Thoracic aorta (tissue), 2 donors: ENCODE measurements at places on chromosomes 12 and 14.

DNA sequence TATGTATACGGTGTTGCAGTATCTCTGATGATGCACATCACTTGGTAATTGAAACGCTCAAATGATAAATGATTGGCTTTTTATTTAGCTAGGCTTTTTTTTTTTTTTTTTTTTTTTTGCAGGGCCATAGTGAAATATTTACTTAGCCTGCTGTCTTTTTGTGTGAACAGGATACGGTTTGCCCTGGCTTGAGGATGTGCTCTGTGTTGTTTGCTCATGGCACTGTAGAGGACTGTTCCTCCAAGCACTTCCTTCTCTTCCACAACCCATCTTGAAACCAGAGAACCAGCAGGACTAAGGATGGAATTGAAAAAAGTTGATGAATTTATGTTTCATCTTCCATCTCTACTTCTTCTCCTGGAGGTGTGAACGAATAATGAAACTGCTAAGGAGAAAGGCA, 15.5 kb upstream of the SSPN start:
- no peak for DNase-seq

DNA sequence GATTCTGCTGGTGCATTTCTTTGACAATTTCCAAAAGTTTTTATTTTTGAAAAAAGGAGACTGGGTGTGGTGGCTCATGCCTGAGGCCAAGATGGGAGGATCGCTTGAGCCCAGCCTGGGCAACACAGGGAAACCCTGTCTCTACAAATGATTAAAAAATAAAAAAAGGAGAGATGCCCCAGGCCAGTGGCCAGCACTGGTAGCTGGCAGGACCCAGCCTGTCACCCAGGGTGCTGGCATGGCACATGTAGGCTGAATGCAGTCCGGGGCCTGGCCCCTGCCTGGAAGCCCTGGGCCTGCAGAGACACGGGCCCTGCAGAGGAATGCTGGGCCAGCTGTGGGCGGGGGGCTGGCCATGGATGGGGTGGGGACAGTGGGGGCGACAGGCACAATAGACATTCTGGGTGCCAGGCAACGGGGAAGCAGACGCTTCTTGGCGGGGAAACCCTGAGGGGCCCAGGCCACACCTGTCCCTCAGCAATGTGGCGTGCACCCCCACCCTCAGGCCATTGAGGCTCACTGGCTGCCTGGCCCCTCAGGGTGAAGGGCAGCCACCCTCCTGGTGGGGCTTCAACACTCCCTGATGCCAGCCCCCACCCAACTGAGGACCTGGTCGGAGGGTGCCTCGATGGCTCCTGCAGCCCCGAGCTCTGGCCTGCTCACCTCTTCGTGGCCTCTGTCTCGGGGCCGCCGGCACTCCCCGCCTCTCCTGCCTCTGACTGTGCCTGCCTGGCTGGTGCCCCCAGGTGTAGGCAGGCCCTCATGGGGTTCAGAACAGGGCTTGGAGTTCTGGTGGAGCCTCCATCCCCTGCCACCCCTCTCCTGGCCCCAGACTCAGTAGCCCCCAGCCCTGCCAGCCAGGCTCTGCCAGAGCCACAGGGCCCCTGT, 12.1 kb downstream of the TRMT61A start:
- no peak for DNase-seq

DNA sequence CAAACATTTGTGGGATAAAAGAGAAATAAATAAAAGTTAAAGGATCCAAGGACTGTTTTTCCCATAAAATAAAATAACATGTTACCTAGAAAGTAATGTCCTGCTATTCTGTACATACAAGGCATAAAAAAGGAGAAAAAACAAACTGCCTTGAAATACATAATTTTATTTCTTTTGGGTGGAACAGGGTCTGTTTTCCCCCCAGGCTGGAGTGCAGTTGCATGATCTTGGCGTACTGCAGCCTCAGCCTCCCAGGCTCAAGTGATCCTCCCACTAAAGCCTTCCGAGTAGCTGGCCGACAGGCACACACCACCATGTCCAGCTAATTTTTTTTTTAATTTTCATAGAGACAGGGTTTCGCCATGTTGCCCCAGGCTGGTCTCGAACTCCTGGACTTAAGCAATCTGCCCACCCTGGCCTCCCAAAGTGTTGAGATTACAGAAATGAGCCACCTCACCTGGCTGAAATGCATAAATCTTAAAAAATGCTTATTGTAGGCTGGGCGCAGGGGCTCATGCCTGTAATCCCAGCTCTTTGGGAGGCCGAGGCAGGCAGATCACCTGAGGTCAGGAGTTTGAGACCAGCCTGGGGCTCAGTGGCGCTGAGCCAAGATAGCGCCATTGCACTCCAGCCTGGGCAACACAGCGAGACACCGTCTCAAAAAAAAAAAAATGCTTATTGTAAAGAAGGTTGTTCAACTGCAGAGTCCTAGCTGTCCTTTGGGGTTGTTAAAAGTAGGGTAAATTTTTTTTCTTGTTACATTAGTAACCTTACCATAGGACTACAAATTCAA, 4.1 kb upstream of the TUBA1C start:
- DNase-seq, result no peak

DNA sequence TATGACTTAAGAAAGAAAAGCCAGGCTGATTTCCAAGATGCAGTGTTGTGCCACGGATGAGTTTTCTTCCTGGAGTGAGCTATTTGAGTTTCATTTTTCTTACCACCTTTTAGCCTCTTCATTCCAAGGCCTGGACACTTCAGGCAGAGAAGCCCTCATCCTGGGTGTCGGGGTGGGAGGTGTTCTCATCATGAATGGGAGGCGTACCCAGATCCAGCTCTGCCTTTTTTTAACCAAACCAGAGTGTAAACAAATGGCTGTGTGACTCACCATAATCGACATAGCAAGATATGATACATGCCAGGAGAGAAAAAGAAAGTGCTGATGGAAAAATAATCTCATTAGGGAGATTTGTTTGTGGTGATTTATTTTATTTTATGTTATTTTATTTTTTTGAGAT, 79.9 kb downstream of the ARF6 start:
- no peak for DNase-seq

DNA sequence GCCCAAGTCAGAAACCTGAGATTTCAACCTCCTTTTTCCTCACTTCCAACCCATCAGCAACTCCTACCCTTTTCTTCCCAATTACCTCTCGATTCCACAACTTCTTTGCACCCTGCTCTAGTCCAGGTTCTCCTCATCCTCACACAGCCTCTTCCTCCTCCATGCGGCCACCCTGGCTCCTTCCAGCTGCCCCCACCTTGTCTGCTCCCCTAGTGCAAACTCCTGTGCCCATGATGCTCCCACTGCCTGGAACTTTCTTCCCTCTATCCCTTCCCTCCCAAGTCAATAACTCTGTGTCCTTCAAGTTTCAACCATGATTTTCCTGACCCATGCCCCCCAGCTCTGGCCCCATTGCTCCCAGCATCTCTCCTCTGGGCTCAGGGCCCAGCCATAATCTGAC, 17.3 kb downstream of the SELPLG start:
- no peak for DNase-seq

- peak; percentile 40 for DNase-seq
Measured at GRCh38 chr12:113184098-113184899, 979 bp downstream of the DDX54 start.

GRCh38 chr14:75183225-75183624, 6.8 kb upstream of the TMED10 start:
- DNase-seq, result no peak

- DNase-seq, result no peak
Measured at GRCh38 chr14:29928117-29928640, 532 bp upstream of the PRKD1 start.

DNA sequence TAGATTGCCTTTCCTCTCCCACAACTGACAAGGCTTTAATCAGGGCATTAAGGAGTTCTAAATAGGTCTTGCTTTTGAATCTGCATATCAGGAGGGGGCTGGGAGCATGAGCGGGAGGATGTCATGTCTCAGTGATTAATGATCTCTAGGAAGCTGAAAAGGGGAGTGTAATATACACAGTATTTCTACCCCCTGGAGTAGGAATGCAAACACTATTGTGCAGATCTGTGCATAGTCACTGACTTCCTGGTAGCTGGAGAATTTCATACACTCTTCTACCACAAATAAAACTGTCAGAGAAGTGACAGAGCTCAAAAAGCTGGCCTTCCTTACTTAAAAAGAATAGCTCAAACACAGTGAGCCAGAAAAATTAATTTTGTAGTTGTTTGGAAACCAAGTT, 65.8 kb downstream of the RIC8B start:
- DNase-seq, result no peak

GRCh38 chr12:14239935-14240872, 125.3 kb upstream of the ATF7IP start:
- no peak for DNase-seq

GRCh38 chr14:64800000-64800399, 79.7 kb downstream of the SPTB start:
- no peak for DNase-seq

- no peak for DNase-seq
Measured at GRCh38 chr12:4303750-4304149, 17.3 kb upstream of the TIGAR start.
